Stimulated activated CD8-positive, alpha-beta memory T cell treated with anti-CD3 and anti-CD28 coated beads, Interleukin-7, amount 100 ng/mL, for 1 hour (primary cell): ENCODE measurements at places on chromosomes 4 and X.

DNA sequence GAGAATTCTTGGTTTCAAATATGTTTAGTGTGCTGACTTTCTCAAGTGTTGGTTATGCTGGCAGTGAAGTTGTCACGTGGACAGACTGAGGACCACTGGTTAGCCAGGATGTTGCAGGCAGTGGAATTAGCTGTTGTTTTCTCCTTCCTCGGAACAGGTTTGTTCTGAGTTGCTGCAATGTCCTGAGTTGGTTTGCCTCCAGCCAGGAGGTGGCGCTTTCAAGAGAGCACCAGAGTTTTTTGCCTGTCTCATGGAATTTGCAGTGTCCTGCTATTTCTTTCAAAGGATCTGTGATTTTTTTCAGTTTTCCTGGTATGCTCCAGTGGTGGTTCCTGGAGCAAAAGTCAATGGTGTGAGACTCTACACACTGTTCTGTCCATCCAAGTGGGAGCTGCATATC lies 158.1 kb upstream of the CXorf66 start:
- DNase-seq: no peak

- no peak for DNase-seq
These were observed 34.6 kb downstream of the PRPS2 start for GRCh38 chrX:12825801-12826200.

DNA sequence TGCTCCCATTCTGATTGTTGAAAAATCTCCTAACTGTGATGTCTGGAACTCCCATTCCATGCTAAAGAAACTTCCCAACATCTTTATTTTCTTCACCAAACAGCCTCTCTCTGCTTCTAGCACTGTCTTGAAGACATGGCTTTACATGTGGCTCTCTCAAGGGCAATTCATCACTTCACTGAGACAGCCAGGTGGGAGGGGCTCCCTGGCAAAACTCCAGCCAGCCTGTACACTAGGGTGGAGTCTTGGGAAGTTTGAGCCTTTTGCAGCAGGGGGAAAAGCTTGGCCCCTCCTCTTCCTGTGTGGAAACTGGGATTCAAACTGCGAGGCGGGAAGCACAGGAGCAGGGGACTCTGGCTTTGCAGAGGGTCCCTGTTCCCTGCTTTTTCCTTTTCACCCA lies 130.5 kb upstream of the TTC29 start:
- DNase-seq: no peak

DNA sequence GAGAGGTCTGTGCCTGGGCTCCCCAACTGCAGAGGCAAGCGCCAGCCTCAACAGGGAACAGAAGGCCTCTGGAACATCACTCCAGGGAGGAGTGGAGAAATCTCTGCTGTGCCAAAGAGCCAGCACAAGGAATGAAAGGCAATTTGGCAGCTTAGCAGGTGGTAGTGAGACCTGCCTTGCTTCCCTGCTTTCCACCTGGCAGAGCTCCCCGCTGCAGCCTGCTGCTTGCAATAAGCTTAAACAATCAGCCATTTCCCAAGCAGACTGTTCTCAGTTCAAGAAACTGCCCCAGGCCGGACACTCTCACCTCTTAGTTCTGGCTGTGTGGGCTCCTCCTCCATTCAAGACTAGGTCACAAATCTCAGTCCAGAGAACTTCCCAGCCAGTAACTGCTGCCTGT lies 370.6 kb downstream of the MAGEB5 start:
- no peak for DNase-seq

DNA sequence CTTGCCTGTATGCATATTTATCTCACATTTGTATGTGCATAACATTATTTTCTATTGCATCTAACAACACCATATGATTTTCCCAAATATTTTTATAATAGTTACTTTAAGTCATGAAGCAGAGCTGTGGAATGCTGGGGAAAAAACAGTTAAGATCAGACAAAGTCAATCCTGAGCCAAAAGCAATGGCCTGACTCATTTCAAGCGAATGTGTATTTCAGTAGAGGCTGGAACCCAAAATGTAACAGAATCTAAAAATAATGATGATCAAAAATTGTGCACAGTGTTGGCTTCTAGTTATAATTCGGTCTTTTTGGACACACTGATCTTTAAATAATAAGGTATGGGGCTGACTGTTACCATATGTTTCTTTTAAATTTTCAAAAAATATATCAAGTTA lies 516.2 kb upstream of the ADGRL3 start:
- no peak for DNase-seq

DNA sequence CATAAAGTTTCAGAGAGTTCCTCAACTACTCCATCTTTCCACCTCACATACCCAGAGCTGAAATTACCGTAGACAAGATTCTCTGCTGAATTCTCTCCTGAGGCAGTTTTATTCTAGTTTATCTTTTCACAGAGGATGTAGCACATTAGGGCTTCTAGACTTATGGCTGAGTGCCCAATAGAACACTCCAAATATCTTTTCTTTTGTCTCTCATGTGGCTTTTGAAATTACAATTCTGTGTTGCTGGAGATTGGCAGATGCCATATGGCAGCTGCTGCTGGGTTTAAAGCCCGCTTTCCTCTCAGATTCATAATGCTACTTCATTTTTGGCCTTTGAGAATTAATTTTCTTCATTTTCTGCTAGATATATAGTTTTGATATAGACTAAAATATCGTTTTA lies 107.6 kb upstream of the BANK1 start:
- DNase-seq: no peak

DNA sequence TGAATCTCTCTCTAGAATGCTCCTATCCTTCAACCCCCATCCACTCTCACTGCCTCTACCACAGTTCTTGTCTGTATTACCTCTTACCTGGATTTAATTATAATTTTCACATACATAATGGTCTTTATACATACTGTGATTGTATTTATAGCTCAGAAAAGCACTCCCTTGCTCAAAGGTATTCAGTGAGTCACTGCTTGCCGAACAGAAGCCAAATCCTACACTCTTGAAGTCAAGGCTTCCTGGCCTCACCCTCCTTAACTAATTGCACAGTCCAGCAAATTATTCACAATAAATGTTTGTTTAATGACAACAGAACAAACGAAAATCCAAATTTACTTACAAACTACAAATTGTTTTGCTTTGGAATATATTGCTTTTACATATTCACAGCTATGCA lies 159.5 kb downstream of the KLHL13 start:
- DNase-seq: no peak

GRCh38 chr4:3291969-3292570 lies 751 bp upstream of the RGS12 start:
- no peak for DNase-seq
